Foreskin keratinocyte (primary cell): ENCODE measurements at places on chromosomes 12 and 14. TPM values are rescaled to one million over a fixed set of nuclear protein-coding genes. Genes with fewer than 3 reads are reported as not detected.

Gene RNASE1
- total RNA-seq = not detected in 2 replicates

Gene CFL2
- 28.5 and 38.2 TPM in 2 replicates for total RNA-seq

Gene C12orf50
- not detected in 2 replicates for total RNA-seq

Gene TAS2R9
- not detected in 2 replicates for total RNA-seq

Gene RIPK3
- 7.9 and 11.7 TPM in 2 replicates for total RNA-seq

Gene GLIPR1L1
- not detected in 2 replicates for total RNA-seq

Gene C12orf60
- total RNA-seq = 1.8 and 1.9 TPM in 2 replicates

Gene RNASE2
- not detected in 2 replicates for total RNA-seq
